Fibroblast of the aortic adventitia (primary cell): ENCODE measurements at places on chromosomes 2 and 18.

DNA sequence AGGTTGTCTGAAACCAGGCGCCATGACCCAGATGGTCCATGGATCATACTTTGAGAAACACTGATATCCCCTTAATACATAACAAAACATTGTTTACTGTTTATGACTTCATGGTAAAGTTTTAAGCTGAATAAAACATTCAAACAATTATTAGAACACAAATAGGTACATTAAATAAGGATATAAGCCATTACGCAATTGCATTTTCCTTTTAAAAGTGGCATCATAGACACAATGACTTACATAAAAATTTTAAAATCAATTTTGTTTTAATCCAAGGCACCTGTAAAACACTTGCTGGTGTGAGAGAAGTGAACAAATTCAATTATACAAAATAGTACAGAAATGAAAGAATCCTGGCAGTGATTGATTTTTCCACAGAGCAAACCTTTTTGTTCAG lies 10.2 kb upstream of the CPLX4 start:
- DNase-seq: no peak

DNA sequence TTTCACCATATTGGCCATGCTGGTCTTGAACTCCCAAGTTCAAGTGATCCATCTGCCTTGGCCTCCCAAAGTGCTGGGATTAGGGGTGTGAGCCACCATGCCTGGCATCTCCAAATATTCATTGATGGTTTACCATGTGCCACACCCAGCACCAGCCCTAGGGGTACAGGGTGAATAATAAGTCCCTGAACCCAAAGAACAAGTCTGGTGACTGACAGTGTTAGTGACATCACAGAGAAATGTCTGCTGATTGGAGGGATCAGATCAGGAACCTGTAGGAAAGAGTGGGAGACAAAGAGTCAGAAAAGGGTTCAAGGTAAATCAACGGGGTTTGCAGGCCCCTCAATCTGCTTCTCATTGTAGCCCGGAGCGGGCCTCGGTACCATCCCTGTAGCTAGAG lies 118.4 kb upstream of the NABP1 start:
- no peak for DNase-seq

- peak; percentile 77 for DNase-seq
These were observed 110.5 kb downstream of the TCF4 start for GRCh38 chr18:55477499-55477859.

GRCh38 chr2:210318891-210319290 lies 3.9 kb upstream of the MYL1 start:
- DNase-seq: no peak

GRCh38 chr2:30293303-30293921 lies 62.1 kb downstream of the LBH start:
- DNase-seq: peak; percentile 77

DNA sequence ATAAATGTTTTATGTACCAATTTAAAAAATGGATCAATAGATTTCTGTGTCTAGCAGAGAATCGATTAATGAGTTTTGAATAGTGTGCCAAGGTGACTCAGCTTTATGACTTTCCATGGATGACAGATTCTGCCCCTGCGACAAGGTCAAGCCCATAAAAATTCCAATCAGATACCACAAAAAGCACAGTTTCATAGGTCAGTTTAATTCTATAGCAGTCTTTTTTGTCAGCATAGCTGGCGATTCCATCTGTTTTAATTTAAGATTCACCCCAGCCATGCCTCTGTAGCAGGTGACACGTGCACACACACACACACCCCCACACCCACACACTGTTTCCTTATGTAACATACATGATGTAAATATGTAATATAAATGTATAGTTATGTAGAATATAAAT lies 28.9 kb downstream of the RAB31 start:
- DNase-seq: no peak

- DNase-seq: no peak
These were observed 79.2 kb upstream of the PXDN start for GRCh38 chr2:1823187-1824169.

- DNase-seq: peak; percentile 62
These were observed 69.1 kb upstream of the TCF7L1 start for GRCh38 chr2:85063981-85064599.

DNA sequence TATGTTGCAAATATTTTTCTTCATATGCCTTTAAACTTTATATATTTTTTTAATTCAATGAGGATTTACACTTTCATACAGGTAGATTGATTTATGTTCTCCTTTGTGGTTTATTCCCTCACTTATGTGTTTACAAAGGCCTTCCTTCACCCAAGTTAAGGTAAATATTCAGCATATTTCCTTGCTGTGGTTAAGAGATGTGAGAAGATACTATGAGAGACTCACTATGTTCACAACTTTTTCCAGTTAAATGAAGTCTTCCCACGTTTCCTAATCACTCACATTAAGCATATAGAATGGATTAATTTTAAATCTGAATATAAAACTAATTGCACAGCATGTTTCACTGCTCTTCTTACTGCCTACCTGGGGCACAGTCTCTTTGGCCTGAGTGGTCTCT lies 597 bp downstream of the PECR start:
- DNase-seq: no peak

GRCh38 chr2:219457784-219458369 lies 23.2 kb downstream of the SPEG start:
- no peak for DNase-seq

GRCh38 chr18:54335638-54336173 lies 22.0 kb downstream of the STARD6 start:
- DNase-seq: no peak
